Suppressor macrophage treated with lipopolysaccharide for 4 hours (primary cell): ENCODE measurements at places on chromosomes 11 and 22.

DNA sequence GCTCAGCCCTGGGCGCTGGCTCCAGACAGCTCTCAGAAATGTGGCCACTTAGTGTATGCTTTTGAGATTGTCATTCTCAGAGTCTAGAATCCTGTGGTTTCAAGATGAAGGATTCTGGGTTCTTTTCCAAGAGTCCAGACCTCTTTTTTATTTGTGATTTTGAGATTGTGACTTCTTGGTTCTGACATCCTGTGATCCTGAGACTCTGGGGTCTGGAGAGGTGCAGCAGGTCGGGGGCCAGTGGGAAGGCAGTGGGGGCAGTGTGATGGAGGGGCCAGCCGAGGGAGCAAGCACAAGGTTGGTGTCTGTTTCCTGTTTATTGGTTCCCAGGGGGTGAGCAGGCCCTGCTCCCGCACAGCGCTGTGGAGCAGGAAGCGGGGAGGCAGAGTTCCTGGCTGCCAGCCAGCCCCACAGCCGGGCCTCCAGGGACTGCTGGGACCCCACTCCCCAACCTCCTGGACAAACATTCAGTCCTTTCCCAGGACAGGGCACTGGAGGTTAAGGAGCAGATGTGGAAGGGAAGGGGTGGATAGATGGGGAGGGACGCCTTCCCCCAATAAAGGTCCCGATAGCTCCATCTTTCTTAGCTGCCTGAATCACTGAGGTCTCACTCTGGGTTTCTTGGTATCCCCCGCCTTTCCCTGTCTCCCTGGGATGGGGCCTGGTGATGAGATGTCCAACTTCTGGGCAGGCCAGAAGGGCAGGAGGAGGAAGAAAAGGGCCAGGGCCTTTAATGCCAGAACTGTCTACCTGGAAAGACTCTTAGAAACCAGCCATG lies 13.7 kb downstream of the ARHGEF17 start:
- no peak for DNase-seq

GRCh38 chr22:17120281-17120680 lies 879 bp downstream of the TMEM121B start:
- DNase-seq, result no peak

DNA sequence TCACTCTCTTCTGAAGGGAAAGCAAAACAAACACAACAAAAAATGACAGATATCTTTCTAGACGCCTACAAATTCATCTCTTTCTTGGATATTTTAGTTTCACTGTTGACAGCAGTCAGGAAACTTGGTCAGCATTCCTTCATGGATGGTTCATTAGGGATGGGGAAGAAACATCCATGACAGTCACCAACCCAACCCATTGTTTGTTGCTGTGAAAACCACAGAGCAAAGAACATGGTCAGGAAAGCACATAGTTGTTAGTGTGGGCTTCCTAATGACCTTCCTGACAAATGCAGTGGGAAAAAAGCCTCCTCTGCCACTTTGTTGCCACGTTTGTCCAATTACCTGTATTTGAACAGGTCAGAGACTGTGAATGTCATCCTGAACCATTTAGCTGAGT lies 139.8 kb upstream of the SNX19 start:
- no peak for DNase-seq

GRCh38 chr11:29282088-29282487 lies 734.7 kb downstream of the KCNA4 start:
- no peak for DNase-seq
